A549 treated with AZD2906 at 1 μM for 4 hours (cell line): ENCODE measurements at places on chromosomes 7 and 10. TPM values are rescaled to one million over a fixed set of nuclear protein-coding genes. Genes with fewer than 3 reads are reported as not detected.

The CUZD1 gene
- total RNA-seq = 1.2 to 1.5 TPM (median 1.3 TPM) in 5 replicates

The SLC13A1 gene
- total RNA-seq = not detected in 5 replicates

The MYO3A gene
- total RNA-seq = 0.15 TPM in 1 of 5 replicates, not detected in the others

The LRRTM3 gene
- total RNA-seq = not detected in 5 replicates

The ZNF425 gene
- total RNA-seq = 1.2 to 1.4 TPM (median 1.3 TPM) in 5 replicates

The CC2D2B gene
- 0.08 to 0.44 TPM (median 0.34 TPM) in 4 of 5 replicates, not detected in the other for total RNA-seq

The ARPC1A gene
- 118 to 133 TPM (median 125 TPM) in 5 replicates for total RNA-seq

The CALML3 gene
- total RNA-seq = not detected in 5 replicates
